ENCODE measurements at places on chromosomes 6 and 20.

- DNase-seq = no peak
These were observed 1.2 kb downstream of the NCOA5 start for GRCh38 chr20:46088409-46089166.

DNA sequence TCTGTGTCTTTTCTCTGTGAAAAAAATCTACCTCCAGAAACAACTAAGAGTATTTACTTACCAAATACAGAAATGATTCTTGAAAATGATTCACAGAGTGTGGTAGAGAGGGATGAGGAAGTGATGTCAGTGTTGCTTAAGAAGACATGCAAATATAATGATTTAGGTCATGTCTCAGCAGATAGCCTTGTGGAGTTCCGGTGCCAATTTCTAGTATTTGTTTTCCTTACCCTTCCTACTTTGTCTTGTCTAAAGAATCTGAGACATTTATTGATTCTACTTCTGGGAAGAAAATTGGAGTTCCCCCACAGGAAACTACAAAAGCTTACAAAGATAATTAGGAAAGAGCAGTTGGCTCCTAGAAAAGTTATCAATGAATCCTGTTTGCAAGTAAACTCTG is 68.8 kb downstream of the GJA1 start:
- no peak for DNase-seq

DNA sequence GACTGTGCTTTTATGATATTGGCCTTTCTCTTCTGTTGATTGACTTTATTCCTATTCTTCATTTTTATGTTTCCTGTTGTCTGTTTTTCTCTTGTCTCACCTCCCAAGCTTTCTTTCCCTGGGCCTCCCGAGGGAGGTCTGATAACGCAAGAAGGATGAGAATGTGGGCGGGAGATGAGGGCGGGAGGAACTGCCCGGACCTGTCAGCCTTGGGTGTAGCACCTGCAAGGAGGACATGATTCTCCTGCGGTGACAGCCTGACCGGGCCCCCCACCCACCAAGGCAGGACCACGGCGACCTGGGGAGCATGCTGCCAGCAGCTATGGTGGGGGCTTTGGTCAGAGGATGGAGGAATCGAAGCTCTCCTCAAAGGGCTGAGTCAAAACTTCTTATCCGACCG is 86.9 kb downstream of the PLEKHG1 start:
- no peak for DNase-seq

DNA sequence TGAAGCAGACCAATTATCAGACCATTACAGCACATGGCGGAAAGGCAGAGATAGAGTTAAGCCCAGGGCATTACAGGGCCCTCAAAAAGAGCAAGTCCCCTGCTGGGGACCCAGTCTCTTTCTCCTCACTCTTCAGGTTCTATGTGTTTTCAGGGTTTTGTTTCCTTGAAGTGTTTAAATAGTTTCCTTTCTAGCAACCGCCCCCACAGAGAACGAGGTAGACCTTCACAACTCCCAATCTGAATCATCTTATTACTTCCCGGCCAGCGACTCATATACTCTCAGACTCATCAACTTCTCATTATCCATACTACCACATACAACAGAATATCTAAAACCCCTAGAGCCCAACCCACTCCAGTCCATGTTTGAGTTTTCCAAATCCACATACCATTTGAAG is 526.6 kb upstream of the ARID1B start:
- no peak for DNase-seq

DNA sequence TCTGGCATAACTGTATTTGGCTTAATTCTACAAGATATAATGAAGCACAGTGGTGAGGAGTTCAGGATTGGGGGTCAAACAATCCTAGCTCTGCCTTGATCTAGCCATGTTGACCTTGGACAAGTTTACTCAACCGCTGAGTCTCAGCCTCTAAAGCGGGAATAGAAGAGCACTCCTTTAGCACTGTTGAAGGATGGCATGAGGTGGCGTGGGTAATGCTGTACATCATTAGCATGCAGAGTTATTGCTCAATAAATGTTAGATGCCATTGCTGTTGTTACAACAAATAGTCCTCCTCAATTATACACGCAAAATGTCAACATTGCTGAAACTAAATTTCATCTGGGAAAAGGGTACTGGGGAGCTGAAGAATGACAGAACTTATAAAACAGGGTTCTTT is 78.6 kb downstream of the KIF13A start:
- no peak for DNase-seq

GRCh38 chr6:90021711-90022110 is 127.4 kb downstream of the GJA10 start:
- DNase-seq = no peak

- no peak for DNase-seq
These were observed 23.2 kb downstream of the PLCB1 start for GRCh38 chr20:8155229-8155628.

- no peak for DNase-seq
These were observed 27.4 kb upstream of the PTGIS start for GRCh38 chr20:49595346-49595745.

GRCh38 chr6:111791415-111791814 is 81.8 kb downstream of the FYN start:
- DNase-seq = no peak

- DNase-seq = no peak
These were observed 216.5 kb downstream of the PTPRK start for GRCh38 chr6:128303870-128304269.

GRCh38 chr20:59873409-59873808 is 60.0 kb downstream of the SYCP2 start:
- no peak for DNase-seq

- DNase-seq = no peak
These were observed 323.1 kb downstream of the CENPW start for GRCh38 chr6:126662966-126663365.

- DNase-seq = peak; percentile 60
These were observed 158.1 kb upstream of the ZNF184 start for GRCh38 chr6:27630727-27631608.

DNA sequence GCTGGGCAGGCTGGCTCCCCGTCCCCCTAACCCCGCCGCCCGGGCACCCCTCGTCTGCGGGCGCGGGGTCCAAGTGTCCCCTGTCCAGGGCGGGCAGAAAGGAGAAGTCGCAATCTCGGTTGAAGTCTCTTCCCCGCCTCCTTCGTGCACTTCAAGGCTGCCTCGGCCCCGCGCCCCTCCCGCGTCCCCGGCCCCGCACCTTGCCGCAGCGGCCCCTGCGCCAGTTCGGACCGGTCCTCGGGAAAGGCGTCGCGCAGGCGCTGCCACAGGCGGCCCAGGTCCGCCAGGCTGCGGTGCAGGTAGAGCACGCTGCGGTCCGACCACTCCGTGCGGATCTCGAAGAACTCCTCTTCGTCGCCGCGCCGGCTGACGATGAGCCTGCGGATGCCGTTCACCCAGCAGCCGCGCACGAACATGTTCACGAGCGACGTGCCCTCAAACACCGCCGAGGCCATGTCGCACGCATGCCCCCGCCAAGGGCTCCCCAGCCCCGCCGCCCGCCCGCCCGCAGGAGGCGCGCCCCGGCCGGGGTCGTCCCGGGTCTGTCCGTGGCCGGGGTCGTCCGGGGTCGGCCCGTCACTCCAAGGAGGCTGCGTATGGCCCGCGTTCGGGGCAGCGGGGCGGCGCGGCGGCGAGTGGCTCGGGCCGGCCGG is at the start of gene PXDC1:
PXDC1 (minus strand) TSS at position 637 of the 653 bp plus-strand sequence; CDS start at position 455, 182 bp downstream.
- DNase-seq = no peak

DNA sequence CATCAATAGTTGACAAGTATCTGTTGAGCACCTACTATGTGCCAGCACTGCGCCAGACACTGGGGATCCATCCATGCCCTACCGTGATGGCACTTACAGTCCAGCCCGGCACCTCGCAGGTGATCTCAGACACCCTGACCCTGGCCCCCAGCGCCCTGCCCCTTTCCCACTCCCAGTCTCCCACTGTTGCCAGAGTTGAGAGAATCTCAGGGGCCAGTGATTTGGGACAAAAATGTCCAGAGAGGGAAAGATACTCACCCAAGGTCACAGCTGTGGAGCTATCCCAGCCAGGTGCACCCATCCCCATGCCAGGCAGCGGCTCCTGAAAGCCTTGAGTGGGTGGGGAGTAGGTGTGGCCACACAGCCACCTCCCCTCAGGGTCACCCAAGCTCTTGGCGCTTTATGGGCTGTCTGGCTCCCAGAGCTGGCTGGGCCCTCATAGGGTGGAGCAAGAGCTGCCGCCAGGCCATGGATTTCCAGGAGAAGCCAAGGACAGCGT is 3.3 kb downstream of the PI16 start:
- DNase-seq = no peak

DNA sequence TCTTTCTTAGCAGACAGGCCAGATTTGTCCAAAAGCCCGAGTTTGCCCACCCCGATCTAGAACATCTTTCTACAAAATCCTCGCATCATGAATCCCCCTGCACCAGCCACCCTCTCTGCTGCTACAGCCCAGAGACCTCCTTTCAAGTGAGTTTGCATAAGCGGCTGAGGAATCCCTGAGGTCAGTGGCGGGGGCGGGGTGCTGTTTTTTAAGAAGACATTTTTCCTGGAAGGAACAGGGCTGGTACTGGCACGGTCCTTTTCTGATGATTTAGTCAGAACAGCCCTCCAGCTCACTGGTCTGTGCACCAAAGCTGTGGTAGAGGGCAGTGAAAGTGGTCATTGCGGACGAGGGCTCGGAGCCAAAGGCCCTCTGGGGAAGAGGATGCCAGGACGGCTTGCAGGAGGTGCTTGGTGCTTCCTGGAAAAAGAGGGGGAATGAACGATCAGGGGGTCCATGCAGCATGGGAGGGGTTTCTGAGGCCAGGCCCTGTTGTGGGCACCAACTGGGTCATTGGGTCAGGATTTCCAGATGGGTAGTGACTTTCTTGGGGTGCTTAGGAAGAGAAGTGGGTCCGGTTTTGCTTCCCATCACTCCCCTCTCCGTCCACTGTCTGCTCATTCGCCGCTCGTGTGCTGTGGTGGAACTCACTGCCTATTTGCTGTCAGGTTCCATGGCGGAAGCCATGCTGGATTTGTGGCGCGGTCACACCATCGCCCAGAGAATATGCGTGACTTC is 50.4 kb downstream of the GNAS-AS1 start:
- DNase-seq = no peak

- no peak for DNase-seq
These were observed 37.4 kb upstream of the AFDN start for GRCh38 chr6:167789358-167789757.

- peak; percentile 56 for DNase-seq
These were observed 50.8 kb upstream of the NRN1 start for GRCh38 chr6:6057442-6058053.

DNA sequence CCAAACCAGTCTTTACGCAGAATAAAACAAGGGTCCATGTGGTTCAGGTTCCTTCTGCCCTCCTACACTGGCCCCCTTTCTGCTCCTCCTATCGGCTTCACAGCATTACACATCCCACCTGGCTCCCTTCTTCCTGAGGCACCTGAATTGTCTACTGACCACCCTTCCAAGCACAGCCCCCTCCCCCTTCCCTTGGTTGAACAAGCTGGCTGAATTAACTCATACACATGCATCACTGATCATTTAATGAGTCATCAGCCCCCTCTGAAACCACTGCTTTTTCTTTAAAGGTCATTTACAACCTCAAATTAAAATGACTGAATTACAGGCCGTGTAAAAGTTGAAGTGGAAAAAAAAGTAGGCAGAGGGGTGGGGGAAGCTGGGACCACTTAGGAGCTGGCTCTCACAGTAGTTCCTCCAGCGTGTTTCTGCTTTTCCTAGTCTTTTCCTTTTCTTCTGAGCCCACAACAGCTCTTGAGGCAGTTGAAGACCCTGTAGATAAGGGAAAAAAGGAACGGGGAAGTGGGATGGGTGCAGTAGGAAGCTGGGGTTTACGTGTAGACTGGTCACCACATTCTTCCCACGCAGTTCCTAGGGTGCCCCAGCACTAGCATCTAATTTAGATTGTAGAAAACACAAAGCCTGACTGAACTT is 67.6 kb downstream of the FYN start:
- DNase-seq = peak; percentile 43

- no peak for DNase-seq
These were observed 256.3 kb upstream of the TAB2 start for GRCh38 chr6:149060985-149061760.

DNA sequence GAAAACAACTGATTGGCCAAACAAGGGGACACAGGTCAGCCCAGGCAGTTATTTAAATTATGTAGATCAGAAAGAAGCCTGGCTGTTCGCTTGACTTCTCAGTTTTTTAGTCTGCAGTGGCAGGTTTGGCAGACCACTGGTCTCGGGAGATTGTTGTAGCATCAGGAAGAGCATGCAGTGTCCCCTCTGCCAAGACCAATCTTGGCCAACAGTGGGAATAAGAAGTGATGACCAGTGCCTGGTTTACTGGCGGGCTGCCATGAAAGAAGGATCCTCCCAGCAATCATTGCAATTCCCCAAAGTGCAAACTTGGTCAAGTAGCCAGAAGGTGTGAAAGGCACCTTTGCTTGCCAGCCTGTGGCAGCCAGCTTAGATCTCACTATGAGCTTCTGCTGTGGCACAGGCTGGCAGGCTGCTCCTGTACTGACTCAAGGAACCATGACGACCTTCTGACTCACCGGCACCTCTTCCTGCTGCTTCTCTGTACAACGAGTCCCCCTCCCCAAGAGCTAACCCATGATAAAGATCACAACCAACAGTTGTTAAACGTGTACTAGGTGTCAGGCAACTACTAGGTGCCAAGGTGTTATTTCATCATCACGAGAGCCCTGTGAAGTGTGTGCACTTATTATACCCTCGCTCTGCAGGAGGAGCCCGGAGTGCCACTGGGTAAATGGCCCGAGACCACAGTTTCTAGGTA is 76.8 kb upstream of the DUSP22 start:
- no peak for DNase-seq

GRCh38 chr6:108758884-108759283 is 89.3 kb upstream of the ARMC2 start:
- DNase-seq = no peak

GRCh38 chr20:48928832-48929725 is 7.6 kb downstream of the ARFGEF2 start:
- DNase-seq = no peak

Measured in GM10248 (cell line).